Stimulated activated CD4-positive, alpha-beta T cell treated with anti-CD3 and anti-CD28 coated beads, Interleukin-15, amount 100 ng/mL, for 1 hour (primary cell): ENCODE measurements at places on chromosomes 12 and 14.

GRCh38 chr12:3427956-3428355 lies 63.0 kb upstream of the PRMT8 start:
- DNase-seq: no peak

GRCh38 chr14:34328178-34328577 lies 133.9 kb downstream of the SPTSSA start:
- DNase-seq: no peak

DNA sequence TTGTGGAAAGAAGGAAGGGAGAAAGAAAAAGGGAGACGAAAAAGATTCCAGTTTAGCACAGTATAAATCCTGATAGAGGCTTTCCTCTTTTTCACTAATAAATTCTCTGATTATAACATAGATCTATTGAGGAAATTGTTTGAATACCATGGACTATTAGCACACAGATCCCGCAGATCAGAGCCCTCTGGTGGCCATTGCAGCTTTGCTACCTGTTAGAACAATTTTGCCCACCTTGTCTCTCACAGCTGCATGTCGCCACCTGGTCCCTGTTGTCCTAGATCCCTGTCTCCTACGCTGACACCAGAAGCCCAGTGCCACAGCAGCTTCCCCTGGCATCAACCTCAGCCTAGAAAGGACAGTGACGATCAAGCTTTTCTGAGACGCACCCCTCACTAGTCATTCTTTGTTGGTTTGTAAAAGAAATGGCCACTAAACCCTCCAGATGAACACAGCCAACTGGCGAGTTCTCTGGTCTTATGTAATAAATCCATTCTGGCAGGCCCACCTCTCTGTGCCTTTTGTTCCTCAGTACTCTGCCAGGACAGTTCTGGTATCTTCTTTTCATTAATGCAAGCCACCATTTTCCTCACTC lies 9.9 kb downstream of the GPHB5 start:
- no peak for DNase-seq

- no peak for DNase-seq
Observed at GRCh38 chr14:23183479-23183878, at the start of gene SLC7A8. SLC7A8 (minus strand) TSS chr14:23183660; CDS start chr14:23182914, 746 bp downstream.

DNA sequence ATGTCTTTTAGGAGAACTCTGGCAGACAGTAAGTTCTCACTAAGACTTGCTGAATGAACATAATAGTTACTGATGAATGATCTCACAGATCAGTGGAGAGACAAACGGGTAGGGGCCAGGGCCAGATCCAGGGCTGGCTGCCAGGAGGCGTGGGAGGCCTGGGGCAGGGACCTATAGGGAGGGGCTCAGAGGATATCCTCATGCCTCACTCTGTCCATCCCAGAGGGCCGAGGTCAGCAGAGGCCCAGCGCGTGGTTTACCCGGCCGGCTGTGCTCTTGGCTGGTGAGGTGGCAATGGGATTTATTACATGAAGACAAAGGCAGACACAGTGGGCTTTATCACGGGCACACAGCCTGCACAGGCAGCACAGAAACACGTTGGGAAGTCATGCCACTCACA lies 85.4 kb downstream of the CHGA start:
- DNase-seq: no peak

- DNase-seq: no peak
Observed at GRCh38 chr14:61505815-61506809, 184.7 kb downstream of the PRKCH start.

- no peak for DNase-seq
Observed at GRCh38 chr12:87074781-87075180, 818.6 kb upstream of the MGAT4C start.

GRCh38 chr14:99169776-99170356 lies 102.1 kb downstream of the BCL11B start:
- DNase-seq: no peak

- no peak for DNase-seq
Observed at GRCh38 chr14:93765970-93766369, 22.3 kb downstream of the PRIMA1 start.

GRCh38 chr12:92010853-92011701 lies 134.6 kb downstream of the BTG1 start:
- DNase-seq: no peak

DNA sequence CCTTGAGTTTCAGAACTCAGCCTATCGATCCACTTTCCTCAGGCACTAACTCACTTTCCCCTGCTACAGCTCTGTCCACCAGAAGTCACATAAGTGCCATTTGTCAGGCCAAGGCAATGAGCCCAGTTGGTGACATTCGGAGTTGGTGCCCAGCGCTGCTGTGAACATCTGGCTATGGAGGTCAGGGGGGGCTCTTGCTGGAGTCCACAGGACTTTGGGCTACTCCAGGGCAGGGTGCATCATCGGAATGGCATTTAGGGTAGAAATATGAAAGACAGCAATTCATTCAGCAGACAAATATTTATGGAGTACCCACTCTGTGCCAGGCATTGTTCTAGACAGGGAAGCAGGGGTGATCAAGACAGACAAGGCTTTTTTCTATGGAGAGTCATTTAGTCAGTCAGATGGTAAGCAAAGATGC lies 1.5 kb upstream of the PPP1CC start:
- no peak for DNase-seq

- peak; percentile 73 for DNase-seq
Observed at GRCh38 chr12:51590347-51591015, 552 bp upstream of the SCN8A start.

DNA sequence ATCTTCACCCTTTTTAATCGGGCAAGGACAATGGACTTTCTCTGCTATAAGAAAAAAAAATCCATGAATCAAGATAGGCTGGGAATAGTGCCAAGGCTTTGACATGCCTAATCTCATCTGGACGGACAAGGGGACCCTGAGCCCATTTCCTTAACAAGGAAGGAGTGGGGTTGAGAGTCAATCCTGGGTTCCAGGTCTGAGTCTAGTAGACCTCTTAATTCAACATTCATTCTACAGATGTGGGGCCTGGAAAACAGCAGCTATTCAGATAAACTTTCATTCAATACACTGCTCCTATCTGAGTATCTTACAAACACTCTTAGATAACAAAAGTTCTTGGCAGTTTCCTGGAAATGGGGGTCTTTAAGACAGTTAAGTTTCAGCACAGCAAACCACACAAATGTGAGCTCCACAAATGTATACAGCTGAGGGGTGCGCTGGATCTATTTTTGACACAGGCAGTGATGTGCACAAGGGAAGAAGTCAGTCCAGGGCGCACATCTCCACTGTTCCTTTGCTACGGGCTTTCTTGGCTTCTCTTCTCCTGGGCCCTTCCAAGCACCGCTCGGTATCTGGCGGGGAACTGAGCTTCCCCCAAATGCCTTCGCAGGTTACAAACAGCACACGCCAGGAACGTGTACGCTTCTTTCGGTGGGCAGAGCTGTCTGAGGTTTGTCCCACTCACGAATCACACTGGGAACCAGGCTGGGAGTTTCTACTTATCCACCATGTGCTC lies 82.2 kb upstream of the GPR68 start:
- DNase-seq: no peak
